T-helper 17 cell (primary cell): ENCODE measurements at places on chromosomes 2 and 18.

DNA sequence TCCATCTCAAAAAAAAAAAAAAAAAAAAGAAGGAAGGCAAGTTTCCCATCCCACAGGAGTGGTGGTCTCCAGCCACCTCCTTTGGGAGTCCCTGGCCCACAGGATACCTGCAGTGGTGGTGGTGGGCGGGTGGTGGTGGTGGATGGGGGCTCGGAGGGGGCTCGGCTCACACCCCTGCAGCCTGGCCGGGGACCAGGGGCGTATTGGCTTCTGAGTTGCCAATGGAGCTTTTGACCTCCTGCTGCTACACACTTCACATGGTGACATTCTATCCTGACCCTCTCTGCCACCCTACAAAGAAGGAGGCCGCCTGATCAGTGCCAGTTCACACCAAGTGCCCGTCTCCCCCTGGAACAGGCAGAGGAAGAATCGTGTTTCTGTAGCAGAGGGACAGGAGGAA is 119.6 kb downstream of the NFATC1 start:
- no peak for DNase-seq

- DNase-seq: no peak
Observed at GRCh38 chr2:200695601-200696000, 109.8 kb downstream of the AOX1 start.

DNA sequence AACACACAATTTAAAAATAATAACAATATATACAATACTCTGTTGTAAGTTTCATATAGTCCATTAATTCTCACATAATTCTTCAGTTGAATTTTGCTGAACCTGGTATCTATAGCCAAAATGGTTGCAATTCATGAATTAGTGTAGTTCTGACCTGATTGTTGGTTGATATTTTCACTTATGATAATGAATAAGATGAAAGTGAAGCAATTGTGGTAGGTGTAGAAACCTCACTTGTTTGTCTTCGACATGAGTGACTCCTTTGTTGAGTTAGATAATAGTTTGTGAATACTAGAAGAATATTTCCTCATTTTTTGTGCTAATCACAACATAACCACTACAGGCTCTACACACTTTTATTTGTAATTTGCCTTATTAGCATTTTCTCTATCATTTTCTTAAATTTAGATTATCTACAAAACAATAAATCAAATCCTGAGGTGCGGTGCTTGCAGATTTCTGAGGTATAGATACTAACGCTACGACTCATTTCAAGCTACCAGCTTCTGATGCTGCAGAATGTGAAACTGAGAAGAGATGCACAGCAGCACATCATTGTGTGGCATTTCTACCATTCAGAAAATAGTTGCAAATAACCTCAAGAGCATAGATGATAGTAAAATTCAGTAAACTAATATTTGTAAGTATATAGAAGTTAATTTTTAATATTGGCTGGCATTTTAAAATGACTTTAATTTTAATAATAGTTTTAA is 117.9 kb downstream of the KCNH7 start:
- no peak for DNase-seq

DNA sequence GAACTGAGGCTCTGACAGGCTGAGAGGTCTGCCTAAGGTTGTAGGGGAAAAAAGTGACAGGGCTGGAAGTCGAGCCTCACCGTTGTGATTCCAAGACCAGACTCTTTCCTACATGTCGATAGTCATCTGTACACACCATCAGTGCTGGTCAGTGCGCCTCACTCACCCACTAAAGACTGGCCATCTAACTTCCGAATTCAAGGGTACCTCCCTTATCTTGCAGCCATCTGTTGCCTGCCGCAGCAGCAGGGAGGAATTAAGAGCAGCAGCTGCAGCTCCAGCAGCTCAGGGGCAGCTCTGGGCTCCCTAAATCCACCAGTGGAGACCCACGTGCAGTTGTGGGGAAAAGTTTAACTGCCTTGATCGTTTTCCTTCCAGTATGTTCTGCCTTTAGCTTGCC is 32.6 kb upstream of the GPR39 start:
- DNase-seq: no peak

DNA sequence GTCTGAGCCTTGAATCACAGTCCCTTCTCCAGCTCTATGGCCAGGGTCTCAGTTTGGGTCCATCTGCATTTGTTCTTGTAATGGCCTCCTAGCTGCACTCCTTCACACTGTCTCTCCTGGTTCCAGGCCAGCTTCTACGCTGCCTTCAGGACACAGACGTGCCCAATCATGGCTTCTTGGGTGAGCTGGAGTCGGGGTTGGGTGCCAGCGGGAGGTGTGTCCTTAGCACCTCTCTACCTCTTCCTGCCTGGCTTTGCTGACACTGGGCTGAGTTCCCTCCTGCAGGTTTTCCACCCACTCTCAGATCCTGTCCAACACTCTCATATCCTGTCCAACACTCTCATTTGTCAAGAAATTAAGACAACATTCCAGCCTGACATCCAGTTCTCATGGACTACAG is 9.6 kb downstream of the TRPM8 start:
- no peak for DNase-seq

- no peak for DNase-seq
Observed at GRCh38 chr18:49048396-49049020, 97.7 kb upstream of the SMAD7 start.

- DNase-seq: no peak
Observed at GRCh38 chr2:41475959-41476358, 571.9 kb upstream of the PKDCC start.

- no peak for DNase-seq
Observed at GRCh38 chr2:13662055-13662454, 945.3 kb downstream of the TRIB2 start.

DNA sequence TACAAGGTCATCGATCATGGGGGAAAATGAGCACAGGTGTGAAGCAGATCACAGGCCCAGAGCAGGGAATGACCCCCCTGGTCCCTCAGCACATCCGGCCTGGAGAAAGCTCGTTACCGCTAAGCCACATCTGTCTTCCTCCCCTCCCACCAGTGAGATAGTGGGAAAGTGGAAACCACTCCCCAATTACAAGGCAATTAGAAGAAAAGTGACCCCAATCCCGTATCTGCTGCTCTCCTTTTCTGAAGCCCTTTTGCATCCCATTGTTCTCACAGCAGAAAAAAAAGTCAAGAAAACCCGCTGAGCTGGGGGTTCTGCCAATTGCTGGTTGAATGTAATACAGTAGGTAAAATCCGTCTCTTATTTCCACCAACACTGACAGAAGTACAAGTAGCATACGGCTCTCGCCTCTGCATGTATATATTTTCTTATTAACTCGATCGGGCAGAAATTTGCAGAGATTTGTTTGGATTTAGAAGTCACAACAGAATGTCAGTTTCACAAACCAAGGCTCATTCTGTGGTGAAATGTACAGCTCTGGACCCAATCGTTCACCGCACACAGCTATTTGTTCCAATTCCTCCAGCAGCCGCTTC is 287.0 kb downstream of the TCF4 start:
- no peak for DNase-seq

- no peak for DNase-seq
Observed at GRCh38 chr2:163637871-163638270, 97.9 kb downstream of the FIGN start.

GRCh38 chr2:9085353-9085752 is 81.9 kb upstream of the MBOAT2 start:
- no peak for DNase-seq

DNA sequence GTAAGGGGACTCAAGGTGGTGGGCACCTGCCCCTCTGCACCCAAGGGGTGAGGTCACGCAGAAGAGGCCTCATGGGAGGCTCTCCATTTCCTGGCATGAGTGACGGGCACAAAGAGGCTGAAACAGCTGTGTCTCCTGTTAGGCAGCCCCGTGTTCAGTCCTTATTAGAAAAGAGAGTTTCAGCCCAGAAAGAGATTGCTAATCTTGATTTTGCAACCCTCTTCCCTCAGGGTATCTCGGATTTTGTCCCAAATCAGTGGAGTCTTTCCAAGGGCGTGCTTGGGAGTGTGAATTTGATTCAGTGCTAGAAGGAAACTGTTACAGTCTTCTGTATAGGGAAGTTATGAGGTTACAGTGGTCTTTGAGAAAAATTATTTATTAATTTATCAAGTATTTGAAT is 10.4 kb downstream of the TNFRSF11A start:
- no peak for DNase-seq

GRCh38 chr2:9508931-9509330 is 34.6 kb downstream of the IAH1 start:
- no peak for DNase-seq

DNA sequence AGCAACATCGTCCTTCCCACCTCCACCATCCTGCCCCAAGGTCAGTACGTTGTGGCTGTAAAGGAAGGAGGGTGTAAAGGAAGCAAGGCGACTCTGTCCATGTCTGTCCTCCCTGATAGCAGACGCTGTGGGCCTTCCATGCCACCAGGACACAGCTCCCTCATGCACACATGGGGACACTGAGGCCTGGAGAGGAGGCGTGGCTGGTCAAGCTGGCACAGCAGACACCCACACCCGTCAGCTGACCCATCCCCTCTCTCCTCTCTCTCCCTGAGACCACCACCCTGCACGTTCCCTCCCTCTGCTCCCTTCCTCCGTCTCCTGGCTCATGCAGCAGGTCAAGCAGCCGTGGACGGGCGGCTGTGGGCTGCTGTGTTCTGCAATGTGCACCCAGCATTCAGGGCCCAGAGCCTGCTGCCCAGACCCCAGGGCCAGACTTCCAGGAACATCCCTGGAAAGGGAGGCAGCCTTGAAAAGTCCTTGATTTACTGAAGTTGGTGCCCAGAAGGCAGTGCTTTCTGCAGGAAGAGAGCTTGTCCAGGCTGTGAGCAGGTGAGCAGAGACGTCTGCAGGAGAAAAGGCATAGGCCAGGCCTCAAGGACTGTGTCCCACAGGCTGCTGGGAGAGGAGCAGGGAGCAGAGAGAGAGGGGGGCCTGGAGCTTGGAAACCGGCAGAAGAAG is 133.6 kb downstream of the DDX1 start:
- DNase-seq: no peak

DNA sequence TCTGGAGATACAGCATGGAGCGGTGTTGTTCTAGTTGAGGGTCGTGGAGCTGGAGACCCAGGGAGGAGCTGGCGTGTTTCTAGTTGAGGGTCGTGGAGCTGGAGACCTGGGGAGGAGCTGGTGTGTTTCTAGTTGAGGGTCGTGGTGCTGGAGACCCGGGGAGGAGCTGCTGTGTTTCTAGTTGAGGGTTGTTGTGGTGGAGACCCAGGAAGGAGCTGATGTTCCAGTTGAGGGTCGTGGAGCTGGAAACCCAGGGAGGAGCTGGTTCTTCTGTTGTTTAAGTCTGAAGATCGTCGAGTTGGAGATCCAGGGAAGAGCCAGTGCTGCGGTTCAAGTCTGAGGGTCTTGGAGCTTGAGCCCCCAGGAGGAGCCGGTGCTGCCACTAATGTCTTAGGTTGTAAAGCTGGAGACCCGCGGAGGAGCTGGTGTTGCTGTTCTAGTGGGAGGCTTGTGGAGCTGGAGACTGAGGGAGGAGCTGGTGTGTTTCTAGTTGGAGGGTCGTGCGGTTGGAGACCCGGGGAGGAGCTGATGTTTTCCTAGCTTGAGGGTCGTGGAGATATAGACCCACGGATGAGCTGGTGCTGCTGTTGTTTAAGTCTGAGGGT is 155.3 kb downstream of the RTP5 start:
- DNase-seq: no peak

DNA sequence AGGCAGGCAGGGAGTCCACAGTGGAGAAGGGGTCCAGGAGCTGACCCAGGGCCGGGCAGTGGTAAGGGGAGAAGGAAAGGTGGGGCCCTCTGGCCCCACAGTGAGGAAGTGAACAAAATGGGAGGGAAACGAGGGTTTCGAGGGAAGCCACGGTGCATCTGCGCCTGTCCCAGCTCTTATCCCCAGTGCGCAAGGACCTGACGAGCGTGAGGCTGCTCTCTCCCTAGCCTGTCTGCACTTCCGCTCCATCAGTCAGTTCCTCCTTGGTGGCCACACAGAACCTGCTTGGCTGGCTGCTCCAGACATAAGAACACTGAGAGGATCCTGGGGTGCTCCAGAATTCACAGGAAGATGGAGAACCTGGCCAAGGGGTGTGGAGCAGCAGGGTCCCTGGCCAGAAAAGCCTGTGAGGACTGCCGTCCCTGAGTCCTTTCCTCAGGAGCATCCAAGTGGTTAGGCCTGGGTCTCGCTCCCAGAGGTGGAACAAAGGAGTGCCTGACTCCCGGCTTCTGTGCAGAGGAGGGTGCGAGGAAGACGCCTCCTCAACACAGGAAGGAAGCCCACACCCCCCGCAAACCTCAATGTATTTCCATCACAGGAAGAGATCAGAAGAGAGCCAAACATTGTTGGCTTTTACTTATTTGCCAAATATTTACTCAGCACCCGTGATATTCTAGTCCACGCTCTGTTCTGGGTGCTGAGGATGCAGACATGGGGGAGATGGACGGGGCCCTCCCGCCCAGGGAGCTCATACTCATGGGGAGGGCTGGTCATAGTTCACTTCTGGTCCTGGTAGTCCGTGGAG is 43.7 kb upstream of the SEMA4C start:
- no peak for DNase-seq

DNA sequence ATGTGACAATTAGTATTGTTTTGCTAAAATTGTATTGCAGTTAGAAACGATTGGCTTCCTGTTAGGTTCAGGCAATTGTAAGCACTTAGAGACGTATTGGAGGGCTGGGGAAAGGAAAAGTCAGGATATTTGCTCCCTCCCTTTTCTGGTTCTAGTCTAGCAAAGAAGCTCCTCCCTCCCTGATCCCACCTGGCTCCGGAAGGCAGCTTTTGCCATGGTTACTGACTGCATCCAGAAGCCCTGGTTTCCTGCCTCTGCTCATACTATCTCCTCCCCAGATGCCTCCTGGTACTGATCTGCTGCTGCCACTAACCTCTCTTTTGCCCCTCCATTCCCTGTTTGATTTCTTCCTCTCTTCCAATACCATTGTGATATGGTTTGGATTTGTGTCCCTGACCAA is 275.9 kb downstream of the MREG start:
- no peak for DNase-seq

- no peak for DNase-seq
Observed at GRCh38 chr2:219595256-219595655, 2.4 kb upstream of the STK11IP start.

GRCh38 chr2:170180031-170180566 is 2.2 kb downstream of the MYO3B start:
- no peak for DNase-seq

GRCh38 chr18:27636576-27637085 is 451.5 kb upstream of the CHST9 start:
- DNase-seq: no peak

DNA sequence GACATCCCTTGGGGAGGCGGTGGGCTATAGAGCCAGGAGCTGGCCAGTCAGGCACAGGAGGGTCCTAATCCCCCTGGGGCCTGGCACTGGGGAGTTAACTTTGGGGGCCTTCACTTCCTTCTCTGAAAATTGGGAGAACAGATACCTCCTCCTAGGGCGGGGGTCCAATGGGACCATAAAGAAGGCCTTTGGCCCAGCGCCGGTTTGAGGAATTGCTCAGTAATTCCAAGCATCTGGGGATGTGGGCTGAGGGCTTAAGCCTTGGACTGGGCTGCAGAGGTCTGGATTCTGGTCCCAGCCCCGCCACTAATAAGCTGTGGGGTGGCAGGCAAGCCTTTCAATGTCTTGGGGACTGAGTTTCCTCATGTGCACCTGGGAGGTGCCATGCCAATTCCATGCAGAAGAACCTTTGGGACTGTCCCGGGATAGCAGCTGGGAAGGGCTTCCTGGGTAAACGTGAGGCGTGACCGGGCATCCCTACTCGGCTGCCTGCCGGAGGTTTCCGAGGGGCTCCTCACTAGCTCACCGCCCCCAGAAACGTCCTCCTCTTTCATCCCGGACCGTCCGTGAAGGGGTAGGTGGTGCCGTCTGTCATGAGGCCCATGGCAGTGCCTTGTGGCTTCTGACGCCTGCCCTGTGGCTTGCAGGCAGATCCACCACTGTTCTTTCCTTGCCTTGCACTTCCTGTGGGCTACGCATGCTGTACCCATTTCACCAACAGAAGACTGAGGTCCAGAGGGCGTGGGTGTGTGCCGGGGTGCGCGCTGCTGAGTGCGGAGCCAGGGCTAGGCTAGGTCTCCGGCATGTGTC is 67.4 kb upstream of the HPCAL1 start:
- DNase-seq: no peak
